ENCODE measurements at places on chromosomes 3 and 15.

DNA sequence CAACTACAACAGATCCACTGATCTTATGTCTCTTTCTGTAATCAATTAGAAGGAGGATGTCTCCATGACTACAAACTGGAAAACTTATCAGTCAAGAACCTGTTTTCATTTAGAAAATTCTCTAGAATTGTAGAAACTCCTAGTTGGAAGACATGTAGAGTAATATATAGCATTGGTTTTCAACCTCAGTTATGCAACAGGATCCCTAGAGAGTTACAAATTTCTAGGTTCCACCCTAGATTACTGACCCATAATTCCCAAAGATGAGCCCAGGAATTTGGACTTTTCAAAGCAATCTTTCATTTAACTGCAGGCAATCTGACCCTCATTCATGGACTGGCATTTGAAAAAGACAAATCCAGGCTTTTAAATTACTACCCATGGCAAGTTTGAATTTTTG is 116.9 kb upstream of the RAP2B start:
- no peak for DNase-seq

DNA sequence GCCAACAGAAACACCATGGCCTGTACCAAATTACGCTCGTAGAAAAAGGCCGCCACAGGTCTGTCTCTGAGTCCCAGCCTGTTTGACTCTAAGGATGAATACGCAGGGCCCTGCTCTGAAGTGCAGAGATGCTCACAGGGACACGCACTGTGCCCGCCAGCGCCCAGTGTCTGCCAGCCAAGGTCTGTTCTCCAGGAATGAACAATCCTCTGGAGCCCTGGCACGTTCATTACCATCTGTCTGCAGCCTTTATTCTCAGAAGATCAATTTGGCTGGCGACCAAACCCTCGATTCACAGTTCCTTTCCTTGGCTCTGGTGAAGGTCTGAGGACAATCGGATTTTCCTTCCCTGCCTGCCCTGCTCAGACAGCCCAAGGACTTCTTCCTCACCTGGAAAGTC is 66.3 kb downstream of the NIPA2 start:
- no peak for DNase-seq

DNA sequence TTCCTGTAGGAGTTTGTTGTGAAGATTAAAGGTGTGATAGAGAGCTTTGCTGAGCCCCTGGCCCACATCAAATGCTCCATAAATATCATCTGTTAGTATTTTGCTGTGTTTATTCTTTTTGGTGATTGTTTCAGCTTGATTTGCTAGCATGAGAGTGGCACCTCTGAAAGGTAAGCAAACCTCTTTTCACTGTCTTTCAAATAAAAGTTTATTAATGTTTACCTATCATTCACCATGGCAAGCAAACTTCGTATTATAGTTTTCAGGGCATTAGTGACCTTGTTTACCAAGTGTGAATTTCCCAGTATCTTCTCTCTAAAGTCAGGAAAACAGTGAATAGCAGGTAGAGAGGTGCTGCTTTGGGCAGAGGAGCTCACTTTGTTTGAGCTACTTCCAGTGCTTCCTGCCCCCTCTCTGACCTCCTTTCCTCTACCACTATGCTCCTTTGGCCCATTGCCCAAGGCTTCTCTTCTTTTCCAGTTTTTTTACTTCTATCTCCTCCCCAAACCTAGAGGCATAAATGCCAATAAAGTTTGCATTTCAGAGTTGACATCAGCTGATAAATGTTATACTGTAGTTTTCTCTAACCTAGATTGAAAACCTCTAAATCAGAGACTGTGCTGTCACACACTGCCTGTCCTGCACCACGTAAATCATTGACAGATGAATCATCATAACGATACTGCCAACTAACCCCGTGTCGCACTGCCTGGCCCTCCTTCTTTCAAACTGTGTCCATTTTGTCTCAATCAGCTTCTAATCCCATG is 569.0 kb downstream of the TUSC7 start:
- DNase-seq, result peak; percentile 33

GRCh38 chr3:98598492-98598891 is 5.1 kb upstream of the CPOX start:
- no peak for DNase-seq

DNA sequence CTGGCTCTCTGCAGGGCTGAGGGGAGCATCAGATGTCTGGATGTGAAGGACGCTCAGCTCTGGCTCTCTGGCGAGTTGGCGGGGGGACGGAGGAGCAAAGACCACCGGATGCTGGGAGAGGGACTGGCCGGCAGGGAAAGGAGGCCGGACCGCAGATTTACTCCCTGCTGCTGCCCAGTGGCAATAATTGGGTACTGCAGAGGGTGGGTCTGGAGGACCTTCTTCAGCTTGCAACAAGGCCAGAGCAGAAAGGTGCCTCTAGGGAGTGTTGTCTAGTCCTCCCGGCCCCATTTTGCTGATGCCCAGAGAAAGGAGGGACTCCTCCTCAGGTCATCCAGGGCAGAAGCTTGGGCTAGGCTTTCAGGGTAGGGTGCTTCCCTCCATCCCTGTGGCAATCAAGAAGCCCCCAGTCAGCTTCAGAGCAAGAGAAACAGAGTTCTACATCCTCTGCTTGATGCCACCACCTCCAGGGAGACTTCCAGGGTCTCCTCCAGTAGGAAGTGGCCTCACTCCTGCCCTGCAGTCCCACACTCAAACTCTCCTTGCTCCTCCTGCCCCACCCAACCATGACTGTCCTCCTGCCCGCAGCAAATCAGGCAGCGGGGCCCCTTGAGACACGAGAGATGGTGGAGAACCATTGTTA is 20.3 kb upstream of the CSPG4 start:
- DNase-seq, result peak; percentile 90

DNA sequence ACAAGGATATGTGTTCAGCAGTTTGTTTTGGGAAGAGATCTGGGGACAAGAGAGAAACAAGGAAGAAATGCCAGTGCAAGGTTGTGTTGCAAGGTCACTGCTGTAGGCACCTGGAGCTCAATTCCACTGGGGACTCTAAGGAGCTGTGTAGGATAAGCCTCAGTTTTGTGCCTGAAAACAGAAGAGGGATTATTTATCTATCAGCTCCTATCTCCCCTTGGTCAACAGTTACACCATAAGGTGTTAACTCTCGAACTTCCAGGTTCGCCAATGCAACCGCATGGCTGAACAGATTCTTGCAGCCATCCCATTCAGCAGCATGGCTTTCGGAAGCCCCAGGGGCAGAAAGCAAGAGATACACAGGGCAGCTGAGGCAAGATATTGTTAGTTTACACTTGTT is 41.6 kb upstream of the CNOT10 start:
- no peak for DNase-seq

GRCh38 chr3:48507256-48508061 is 3.5 kb upstream of the SHISA5 start:
- peak; percentile 86 for DNase-seq

- no peak for DNase-seq
Observed at GRCh38 chr15:77733579-77734300, 101.0 kb upstream of the LINGO1 start.

GRCh38 chr3:76826861-76827260 is 213.0 kb upstream of the ROBO2 start:
- DNase-seq, result no peak

DNA sequence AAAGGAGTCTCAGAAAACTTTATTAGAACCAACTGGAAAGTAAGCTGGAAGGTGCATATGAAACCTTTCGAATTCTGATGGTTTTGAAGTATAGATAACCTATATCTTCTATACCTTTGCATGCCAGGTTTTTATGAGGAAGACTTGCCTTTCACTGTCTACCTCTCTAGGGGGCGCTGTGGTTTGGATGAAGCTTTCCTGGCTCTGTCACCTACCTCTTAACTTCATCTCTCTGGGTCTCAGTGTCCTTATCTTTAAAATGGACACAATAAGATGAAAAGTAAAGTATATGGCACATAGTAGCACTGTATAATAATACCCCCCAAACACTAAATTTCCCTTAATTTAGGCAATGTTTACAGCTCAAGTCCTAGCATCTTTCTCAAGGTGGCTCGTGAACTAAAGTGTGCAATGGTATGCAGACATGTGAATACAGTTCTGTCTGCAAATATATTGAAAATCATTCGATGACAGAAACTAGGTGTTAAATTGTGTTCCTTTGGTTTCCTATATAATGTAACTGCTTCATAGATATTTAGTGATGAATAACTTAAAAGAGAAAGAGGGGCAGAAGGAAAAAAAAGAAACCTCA is 314.3 kb downstream of the CHST2 start:
- DNase-seq, result peak; percentile 2

DNA sequence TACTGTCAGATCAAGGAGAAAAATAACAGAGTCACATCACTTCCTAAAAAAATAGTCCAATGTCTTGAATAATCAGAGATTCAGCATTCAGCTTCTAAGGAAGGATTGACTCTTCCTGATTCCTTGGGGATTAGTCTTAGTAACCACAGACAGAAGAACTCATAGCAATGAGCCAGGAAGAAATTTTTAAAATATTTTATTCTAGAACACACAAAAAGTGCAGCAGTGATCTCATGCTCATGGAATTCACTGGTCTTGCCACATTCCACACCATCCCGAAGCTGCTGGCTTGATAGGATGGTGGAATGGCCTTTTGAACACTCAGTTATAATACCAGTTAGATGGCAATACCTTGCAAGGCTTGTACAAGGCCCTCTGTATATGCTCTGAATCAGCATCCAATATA is 43.0 kb upstream of the ABI3BP start:
- no peak for DNase-seq

- DNase-seq, result peak; percentile 88
Observed at GRCh38 chr3:14440531-14441239, 38.3 kb downstream of the SLC6A6 start.

- no peak for DNase-seq
Observed at GRCh38 chr3:14640157-14640562, 11.4 kb upstream of the CCDC174 start.

GRCh38 chr3:45135959-45136358 is 10.2 kb downstream of the CDCP1 start:
- DNase-seq, result no peak

GRCh38 chr3:13269711-13270378 is 150.3 kb downstream of the NUP210 start:
- no peak for DNase-seq

DNA sequence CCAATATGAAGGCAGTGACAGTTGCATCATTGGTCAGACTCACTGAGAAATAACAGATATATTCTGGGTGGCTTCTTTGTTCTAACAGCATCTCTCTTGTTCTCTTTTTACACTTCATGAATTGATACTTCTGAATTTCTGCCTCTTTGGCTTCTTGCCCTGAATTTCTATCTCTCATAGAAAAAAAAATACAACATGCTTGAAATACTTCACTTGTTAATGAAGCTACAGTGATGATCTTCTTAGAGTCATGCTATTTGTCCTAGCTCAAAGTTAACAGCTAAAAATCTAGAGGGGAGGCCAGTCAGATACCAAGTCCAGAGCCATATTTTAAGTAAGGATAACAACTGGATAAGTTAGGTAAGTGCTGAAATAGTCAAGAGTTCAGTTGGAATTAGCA is 597.2 kb upstream of the AGTR1 start:
- DNase-seq, result no peak

DNA sequence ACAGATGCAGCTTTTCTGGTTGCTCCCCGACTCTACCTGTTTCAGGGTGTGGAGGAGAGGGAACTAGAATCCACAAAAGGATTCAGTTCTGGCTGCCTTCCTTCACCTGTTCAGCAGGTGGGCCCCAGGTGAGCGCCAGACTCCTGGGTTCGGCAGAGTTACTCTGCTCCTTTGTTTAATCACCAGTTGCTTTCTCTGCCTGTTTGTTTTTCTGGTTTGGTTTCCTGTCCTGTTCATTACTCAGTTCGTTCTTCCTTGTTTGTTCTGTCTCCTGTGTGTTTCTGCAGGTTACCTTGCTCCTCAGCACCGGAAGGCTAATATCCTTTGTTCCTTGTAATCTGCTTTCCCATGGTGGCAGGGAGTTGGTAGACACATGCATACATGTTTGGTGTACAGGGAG is 508.5 kb upstream of the ATP11B start:
- no peak for DNase-seq

GRCh38 chr3:102238362-102238761 is 196.5 kb upstream of the ZPLD1 start:
- no peak for DNase-seq

DNA sequence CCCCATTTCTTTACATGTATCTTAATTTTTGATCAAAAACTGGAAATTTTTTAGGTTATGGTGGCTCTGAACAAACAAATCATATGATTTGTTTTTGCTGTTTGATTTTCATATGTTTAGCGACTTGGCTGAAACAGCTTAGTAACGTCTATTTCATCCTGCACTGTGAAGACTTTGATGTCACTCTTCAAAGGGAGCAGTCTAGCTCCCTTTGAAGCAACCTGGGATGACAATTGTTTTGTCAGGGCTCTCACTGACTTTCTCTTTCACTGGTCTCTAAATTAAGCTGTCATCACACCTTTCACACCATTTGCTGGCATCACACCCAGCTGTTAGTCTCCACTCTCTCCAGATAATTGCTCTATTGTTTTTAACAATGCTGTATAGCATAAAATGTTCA is 896.9 kb downstream of the IGSF11 start:
- DNase-seq, result no peak

GRCh38 chr3:109831403-109831802 is 494.1 kb upstream of the DPPA4 start:
- no peak for DNase-seq

DNA sequence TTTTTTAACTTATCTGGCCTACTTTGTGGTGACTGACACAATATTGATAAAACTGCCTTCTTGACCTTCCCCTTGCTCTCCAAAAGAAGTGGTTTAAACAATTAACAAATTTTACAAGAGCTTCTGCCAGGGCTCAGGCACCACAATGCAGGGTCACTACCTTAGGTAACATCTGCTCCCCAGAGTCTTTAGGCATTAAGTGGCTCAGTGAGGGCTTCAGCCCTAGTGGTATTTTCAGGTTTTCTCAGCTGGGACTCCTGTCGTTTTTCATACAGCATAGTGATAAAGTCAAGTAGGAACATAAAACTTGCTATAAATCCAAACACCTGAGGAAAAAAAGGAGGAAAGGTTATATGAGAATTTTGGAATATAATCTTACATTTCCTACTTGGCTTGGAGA is 18.9 kb downstream of the CMTM6 start:
- DNase-seq, result no peak

GRCh38 chr3:98603580-98603979 is 10.2 kb upstream of the CPOX start:
- DNase-seq, result no peak

- DNase-seq, result no peak
Observed at GRCh38 chr15:40051616-40052415, 12.8 kb upstream of the SRP14 start.

GRCh38 chr15:74406992-74407705 is 26.6 kb downstream of the SEMA7A start:
- DNase-seq, result no peak

DNA sequence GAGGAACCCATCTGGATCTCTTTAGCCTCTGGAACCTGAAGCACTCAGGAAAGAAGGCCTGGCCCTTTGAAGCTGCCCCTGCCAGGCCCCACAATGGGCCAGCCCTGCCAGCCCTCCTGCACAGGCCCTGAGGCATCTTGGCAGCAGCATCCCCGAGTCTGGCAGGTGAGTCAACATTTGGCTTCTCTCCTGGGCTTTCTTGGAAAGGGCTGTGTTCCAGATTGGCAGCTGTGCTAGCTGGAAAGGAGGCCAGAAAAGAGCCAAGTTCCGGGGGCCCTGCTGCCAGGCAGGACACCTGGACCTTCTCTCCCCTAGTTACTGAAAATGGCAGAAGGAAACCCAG is 187.2 kb downstream of the SHQ1 start:
- peak; percentile 78 for DNase-seq
